Transverse colon (tissue), 4 donors: ENCODE measurements at places on chromosomes 16 and 17. TPM values are rescaled to one million over a fixed set of nuclear protein-coding genes. Genes with fewer than 3 reads are reported as not detected.
A peak's percentile ranks its signal among the peaks of the same experiment; 100 is the strongest.

KAT7 gene
- 21.3 TPM for total RNA-seq

CCNF gene
- 24.9 TPM for total RNA-seq

DNA sequence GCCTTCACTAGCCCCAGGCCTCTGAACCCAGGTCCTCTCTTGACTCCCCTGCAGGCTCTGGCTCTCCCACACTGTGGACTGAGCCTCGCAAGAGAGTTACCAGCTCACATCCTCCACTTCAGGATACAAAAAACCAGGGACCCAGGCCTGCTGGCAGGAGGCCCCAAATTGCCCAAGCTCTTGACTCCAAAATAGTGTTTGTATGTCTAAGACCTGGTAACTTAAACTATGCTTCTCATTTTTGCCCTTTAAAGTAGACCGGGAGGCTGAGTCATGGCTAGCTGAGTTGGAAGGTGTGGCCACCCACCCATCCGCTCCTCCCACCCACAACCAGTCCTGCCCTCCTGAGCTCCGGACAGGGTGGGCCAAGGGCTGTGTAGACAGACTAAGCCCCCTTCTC lies 250.0 kb downstream of the SOX9 start:
- H3K4me3 ChIP-seq, result no peak overlapping the region
- H3K27me3 ChIP-seq, result no peaks in the 10 kb centered on the region
- H3K36me3 ChIP-seq, result no peaks in the 10 kb centered on the region
- DNase-seq, result no peak
- H3K4me1 ChIP-seq, result no peaks in the 10 kb centered on the region

GRCh38 chr17:21177401-21177800 lies 36.6 kb downstream of the TMEM11 start:
- H3K27me3 ChIP-seq, result no peaks in the 10 kb centered on the region
- no peak overlapping the region for H3K27ac ChIP-seq
- no peak for DNase-seq
- H3K4me3 ChIP-seq, result no peak overlapping the region
- no peaks in the 10 kb centered on the region for H3K36me3 ChIP-seq

DNA sequence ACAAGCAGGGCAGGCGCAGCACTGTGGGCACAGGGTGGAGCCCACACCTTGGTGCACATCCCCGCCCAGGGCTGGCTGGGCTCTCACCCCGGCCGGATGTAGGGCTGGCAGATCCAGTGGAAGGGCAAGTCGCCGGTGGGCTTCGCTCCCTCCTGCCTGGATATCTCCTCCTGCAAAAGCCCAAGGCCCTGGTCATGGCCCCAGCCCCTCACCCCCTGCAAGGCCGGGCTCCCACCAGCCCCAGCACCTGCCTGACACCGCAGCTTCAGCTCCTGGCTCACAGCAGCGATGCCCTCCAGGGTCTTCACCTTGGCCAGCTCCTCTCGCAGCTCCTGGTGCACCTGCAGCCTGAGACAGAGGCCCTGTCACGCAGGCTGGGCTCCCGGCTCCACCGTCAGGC lies 5.0 kb downstream of the DUS1L start:
- H3K36me3 ChIP-seq, result no peaks in the 10 kb centered on the region
- H3K27ac ChIP-seq, result no peak overlapping the region
- H3K4me1 ChIP-seq, result peaks cover 17% of the 10 kb centered on the region
- DNase-seq, result no peak
- no peak overlapping the region for H3K4me3 ChIP-seq

CAPNS2 gene
- total RNA-seq, result not detected

DNA sequence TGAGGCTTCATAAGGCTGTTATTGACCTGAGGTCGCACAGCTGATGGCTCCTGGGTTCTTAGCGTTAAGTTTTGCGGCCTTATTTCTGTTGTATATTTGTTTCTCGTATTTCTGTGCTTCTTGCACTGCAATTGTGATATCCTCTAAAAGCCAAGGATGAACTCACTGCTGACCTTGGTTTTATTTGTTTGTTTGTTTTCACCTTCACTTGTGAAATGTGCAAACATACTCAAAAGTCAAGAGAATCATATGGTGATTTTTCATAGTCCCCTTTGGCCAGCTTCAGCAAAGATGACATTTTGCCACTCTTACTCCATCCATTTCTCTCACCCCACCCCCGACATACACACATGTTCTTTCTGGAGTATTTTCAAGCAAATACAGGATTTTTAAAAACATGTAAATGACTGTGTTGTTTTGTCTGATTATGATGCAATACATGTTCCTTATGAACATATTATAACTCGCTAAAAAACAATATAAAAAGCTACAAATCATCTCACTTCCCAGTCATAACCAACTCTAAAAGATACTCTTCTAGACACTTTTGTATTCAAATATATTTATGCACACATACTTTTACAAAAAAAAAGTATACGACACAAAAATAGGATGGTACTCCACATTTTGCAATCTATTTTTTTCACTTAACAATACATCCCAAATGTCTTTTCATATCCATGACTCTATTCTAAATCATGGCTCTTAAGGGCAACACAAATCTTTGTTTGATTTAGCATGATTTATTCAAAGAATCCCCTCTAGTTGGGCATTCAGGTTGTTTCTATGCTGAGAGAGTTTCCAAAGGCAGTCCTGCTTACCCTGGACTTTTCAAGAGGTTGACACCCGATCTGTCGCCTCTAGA lies 5.7 kb upstream of the ZCCHC14 start:
- no peaks in the 10 kb centered on the region for H3K27me3 ChIP-seq
- no peak overlapping the region for H3K4me3 ChIP-seq
- H3K36me3 ChIP-seq, result no peaks in the 10 kb centered on the region
- H3K27ac ChIP-seq, result no peak overlapping the region

DNA sequence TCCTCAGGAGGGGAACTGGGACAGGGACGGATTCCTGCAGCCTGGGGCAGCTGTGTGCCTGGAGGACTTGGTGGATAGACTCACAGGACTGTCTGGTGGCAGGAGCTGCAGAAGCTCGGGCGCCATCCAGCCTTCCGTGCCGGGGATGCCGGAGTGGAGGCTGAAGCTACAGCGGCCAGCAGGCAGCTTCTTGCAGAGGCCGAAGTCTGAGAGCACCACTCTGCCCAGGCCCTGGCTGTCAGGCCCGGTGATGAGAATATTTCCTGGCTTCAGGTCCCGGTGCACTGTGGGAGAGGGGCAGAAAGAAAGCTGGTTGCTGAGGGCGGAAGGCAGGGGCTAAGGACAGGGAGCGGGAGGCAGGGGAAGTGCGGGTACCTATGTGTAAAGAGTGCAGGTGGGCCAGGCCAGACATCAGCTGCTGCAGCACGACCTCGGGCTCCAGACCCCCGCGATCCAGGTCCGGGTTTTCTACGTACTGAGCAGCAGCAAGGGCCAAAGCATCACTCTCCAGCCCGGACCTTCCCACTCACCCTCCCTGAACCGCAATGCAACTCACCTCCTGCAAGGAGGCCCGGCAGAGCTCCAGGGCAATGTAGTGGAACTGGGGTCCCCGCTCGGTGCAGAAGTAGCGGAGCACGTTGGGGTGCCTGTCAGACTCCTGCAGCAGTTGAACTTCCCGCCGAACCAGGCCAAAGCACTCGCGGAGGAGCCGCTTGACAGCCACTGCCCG lies 16.1 kb downstream of the PLK1 start:
- no peak overlapping the region for H3K27ac ChIP-seq
- no peaks in the 10 kb centered on the region for H3K36me3 ChIP-seq
- H3K4me1 ChIP-seq, result no peaks in the 10 kb centered on the region
- H3K4me3 ChIP-seq, result no peak overlapping the region
- H3K27me3 ChIP-seq, result no peaks in the 10 kb centered on the region

GRCh38 chr17:31224366-31224765 lies 72.7 kb downstream of the OMG start:
- H3K36me3 ChIP-seq, result peaks cover 17% of the 10 kb centered on the region
- no peak overlapping the region for H3K27ac ChIP-seq
- no peaks in the 10 kb centered on the region for H3K27me3 ChIP-seq
- H3K4me3 ChIP-seq, result no peak overlapping the region
- DNase-seq, result no peak

- no peaks in the 10 kb centered on the region for H3K4me1 ChIP-seq
- no peaks in the 10 kb centered on the region for H3K27me3 ChIP-seq
- H3K27ac ChIP-seq, result no peak overlapping the region
Observed at GRCh38 chr17:2146132-2146871, 91.4 kb downstream of the HIC1 start.

- no peak overlapping the region for H3K27ac ChIP-seq
- no peaks in the 10 kb centered on the region for H3K36me3 ChIP-seq
- H3K27me3 ChIP-seq, result no peaks in the 10 kb centered on the region
- no peaks in the 10 kb centered on the region for H3K4me1 ChIP-seq
Observed at GRCh38 chr16:64866021-64866420, 255.8 kb downstream of the CDH11 start.

DNA sequence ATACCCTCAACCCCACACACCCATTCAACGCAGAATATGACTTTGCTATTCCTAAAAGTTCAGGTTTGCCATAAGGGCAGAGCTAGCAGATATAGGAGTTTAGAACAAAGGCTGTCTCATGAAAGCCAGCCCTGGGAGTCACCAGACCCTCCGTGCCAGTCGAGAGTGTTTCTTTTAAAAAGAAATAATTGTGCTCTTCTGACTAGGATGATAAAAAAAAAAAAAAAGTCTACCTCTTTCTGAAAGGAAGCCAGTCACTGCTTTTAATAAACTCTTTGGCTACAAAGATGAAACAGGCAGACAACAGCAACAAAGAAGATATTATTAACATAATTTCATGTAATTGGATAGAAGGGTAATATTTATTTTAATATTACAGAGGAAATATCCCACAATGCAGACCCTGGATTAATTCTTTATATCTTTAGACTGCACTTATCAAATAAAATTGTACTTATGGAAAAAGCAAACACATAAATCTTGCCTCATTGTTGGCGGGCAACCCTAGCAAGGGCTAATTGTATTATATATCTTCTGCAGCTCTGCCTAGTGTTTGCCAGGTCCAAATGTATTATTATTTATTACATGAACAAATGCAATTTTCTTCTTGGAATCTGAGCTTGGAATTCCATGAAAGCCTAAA lies 277.5 kb upstream of the DYNLRB2 start:
- H3K4me3 ChIP-seq, result no peak overlapping the region
- H3K36me3 ChIP-seq, result no peaks in the 10 kb centered on the region
- no peak for DNase-seq
- H3K27me3 ChIP-seq, result no peaks in the 10 kb centered on the region

DNA sequence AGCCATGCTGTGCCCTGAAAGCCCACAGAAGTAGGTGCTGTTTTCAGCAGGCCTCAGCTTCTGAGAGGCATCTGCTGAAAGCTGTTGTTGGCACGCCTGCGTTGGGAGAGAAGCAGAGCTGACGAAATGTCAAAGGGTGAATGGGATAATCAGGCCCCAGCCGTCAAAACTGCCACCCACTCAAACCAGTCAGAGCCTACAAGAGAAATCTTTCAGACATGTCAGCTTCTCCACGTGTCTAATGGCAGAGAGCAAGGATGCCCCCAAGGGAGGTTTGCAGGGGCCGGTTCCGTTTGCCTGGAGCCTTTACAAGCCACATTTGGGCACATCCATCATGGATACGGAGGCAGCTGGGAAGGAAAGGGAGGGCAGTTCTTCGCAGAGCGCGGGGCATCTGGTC lies 568.2 kb upstream of the EEF2KMT start:
- no peak overlapping the region for H3K27ac ChIP-seq
- H3K36me3 ChIP-seq, result no peaks in the 10 kb centered on the region
- H3K27me3 ChIP-seq, result no peaks in the 10 kb centered on the region
- no peak overlapping the region for H3K4me3 ChIP-seq
- no peaks in the 10 kb centered on the region for H3K4me1 ChIP-seq
- no peak for DNase-seq

- no peak overlapping the region for H3K27ac ChIP-seq
- H3K27me3 ChIP-seq, result no peaks in the 10 kb centered on the region
- DNase-seq, result no peak
- H3K4me1 ChIP-seq, result peaks cover 31% of the 10 kb centered on the region
Observed at GRCh38 chr17:38914741-38915638, 10.4 kb upstream of the LASP1NB start.

- H3K36me3 ChIP-seq, result no peaks in the 10 kb centered on the region
- peaks cover 31% of the 10 kb centered on the region for H3K4me1 ChIP-seq
- no peak for DNase-seq
Observed at GRCh38 chr16:89705006-89705405, 3.5 kb upstream of the SPATA2L start.

GRCh38 chr17:6780001-6780400 lies 4.0 kb downstream of the FBXO39 start:
- no peak overlapping the region for H3K27ac ChIP-seq
- no peak overlapping the region for H3K4me3 ChIP-seq
- no peaks in the 10 kb centered on the region for H3K4me1 ChIP-seq
- DNase-seq, result no peak
- H3K27me3 ChIP-seq, result peaks cover 41% of the 10 kb centered on the region

GRCh38 chr16:8960788-8961109 lies 3.0 kb downstream of the USP7 start:
- no peak for DNase-seq
- no peaks in the 10 kb centered on the region for H3K27me3 ChIP-seq
- H3K36me3 ChIP-seq, result no peaks in the 10 kb centered on the region
- no peak overlapping the region for H3K4me3 ChIP-seq
- H3K27ac ChIP-seq, result peak overlapping the region; percentile 89

DNA sequence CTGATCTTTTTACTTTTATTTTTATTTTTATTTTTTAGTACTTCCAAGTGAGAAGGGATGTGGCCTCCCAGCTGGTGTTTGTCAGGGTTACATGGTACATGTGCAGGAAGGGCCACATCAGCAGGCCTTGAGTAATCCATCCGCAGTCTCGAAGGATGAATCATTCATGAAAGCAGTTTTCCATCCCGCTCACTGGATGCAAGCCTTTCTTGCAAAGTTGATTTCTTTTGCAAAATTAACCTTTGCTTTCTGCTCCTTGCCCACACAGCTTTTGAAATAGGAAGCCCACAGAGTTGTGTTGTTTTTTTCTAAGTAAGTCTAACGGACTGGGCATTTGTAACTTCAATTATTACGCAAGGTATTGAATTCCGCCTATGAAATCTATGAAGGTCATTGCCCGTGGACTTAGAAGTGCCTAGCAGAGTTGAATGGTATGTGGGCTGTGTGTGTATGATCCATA lies 157.4 kb downstream of the PRKCA start:
- DNase-seq, result peak; percentile 44
- peak overlapping the region; percentile 68 for H3K27ac ChIP-seq
- H3K27me3 ChIP-seq, result no peaks in the 10 kb centered on the region
- no peaks in the 10 kb centered on the region for H3K36me3 ChIP-seq
- no peak overlapping the region for H3K4me3 ChIP-seq

PLD2 gene
- total RNA-seq, result 14.5 TPM

- no peaks in the 10 kb centered on the region for H3K4me1 ChIP-seq
- no peak for DNase-seq
- no peak overlapping the region for H3K4me3 ChIP-seq
- no peak overlapping the region for H3K27ac ChIP-seq
- H3K27me3 ChIP-seq, result no peaks in the 10 kb centered on the region
- H3K36me3 ChIP-seq, result no peaks in the 10 kb centered on the region
Observed at GRCh38 chr16:79632289-79632688, 31.8 kb upstream of the MAF start.

DNA sequence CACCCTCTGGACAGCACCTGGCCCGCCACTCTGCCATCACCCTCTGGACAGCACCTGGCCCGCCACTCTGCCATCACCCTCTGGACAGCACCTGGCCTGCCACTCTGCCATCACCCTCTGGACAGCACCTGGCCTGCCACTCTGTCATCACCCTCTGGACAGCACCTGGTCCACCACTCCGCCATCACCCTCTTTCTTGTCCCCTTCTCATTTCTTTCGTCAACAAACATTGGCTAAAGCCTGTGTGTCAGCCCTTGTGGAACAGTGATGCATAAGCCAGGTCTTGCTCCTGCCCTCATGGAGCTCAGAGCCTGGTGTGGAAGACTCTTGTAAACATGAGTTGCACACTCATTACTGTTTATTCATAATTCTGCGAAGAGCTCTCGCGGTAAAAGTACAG lies 31.2 kb downstream of the CDK5R1 start:
- no peak overlapping the region for H3K27ac ChIP-seq
- no peaks in the 10 kb centered on the region for H3K4me1 ChIP-seq
- no peak overlapping the region for H3K4me3 ChIP-seq
- no peaks in the 10 kb centered on the region for H3K27me3 ChIP-seq
- no peak for DNase-seq
- H3K36me3 ChIP-seq, result no peaks in the 10 kb centered on the region
